ENCODE measurements at places on chromosomes 6 and 20. TPM values are rescaled to one million over a fixed set of nuclear protein-coding genes. Genes with fewer than 3 reads are reported as not detected.

Gene ZBTB9
- total RNA-seq = 9.8 TPM

Gene LAMA2
- total RNA-seq = 91.7 TPM

- DNase-seq = peak; percentile 15
Measured at GRCh38 chr20:49510562-49511122, 28.2 kb upstream of the KCNB1 start.

Gene SLC9A8
- total RNA-seq = 16.7 TPM

Gene HBS1L
- total RNA-seq = 55.1 TPM

Gene SAMD3
- 2.7 TPM for total RNA-seq

DNA sequence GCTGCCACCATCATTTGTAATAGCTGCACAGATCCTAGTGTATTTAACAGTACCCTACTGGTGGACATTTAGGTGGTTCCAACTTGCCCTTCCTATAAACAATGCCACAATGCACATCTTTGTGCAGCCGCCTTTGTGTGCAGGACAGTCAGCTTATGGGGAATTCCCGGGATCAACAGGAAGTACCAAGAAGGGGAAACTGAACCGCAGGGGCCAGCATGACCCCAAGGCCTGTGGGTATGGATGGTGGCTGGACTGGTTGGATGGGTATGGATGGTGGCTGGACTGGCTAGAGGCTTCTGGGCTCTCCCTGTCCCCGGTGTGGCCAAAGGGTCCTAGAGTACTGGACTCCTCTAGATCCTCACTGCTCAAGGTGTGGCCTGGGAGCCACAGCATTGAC is 46.7 kb downstream of the CEBPB start:
- no peak for DNase-seq

GRCh38 chr20:3733119-3733995 is 872 bp downstream of the HSPA12B start:
- DNase-seq = no peak

- no peak for DNase-seq
Measured at GRCh38 chr6:40353967-40354452, 233.2 kb downstream of the LRFN2 start.

GRCh38 chr6:25919657-25920056 is 10.8 kb downstream of the SLC17A2 start:
- no peak for DNase-seq

Gene HMGN4
- total RNA-seq = 41.2 TPM

Gene ERGIC3
- total RNA-seq = 197 TPM

- no peak for DNase-seq
Measured at GRCh38 chr6:56510984-56511531, 131.6 kb downstream of the DST start.

GRCh38 chr20:4881006-4881730 is 120.1 kb downstream of the SLC23A2 start:
- no peak for DNase-seq

Gene SLC22A3
- 35.4 TPM for total RNA-seq

- DNase-seq = no peak
Measured at GRCh38 chr20:44962483-44962882, 2.3 kb upstream of the TOMM34 start.

DNA sequence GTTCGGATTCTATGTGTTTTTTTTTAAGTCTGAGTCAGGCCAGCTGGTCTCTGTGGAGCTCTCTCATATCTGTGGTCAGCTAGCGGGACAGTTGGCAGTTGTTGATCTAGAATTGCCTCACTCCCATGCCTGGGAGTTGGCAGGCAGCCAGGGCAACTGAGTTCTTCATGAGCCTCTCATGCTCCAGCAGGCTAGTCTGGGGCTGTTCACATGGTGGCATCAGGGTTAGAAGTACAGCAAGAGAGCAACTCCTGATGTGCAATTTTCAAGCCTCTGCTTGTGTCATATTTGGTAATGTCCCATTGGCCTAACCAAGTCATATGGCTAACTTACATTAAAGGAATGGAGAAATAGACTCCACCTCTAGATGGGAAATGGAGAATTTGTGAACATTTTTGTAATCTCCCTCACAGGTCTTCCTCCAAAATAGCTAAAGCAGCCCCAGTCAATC is 6.7 kb upstream of the IFT52 start:
- peak; percentile 77 for DNase-seq

Gene SIRPB1
- 8.0 TPM for total RNA-seq

DNA sequence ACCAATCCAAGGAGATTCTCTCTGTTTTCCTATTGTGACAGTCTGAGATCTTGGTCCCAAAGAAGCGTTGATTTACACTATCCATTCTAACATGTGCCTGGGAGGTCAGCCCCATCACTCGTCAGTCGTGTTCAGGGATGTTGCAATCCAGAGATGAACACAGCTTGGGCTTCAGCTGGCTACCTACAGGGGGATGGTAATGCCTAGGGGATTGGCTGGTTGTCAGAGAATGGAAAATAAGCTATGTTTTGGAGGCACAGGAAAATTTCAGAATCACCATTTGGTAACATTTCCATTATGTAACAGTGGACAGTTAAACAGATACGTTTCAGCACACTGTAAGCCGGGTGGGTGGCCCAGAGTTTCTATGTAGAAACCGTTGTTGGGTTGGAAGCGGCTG is 147.1 kb upstream of the RALGAPA2 start:
- no peak for DNase-seq

DNA sequence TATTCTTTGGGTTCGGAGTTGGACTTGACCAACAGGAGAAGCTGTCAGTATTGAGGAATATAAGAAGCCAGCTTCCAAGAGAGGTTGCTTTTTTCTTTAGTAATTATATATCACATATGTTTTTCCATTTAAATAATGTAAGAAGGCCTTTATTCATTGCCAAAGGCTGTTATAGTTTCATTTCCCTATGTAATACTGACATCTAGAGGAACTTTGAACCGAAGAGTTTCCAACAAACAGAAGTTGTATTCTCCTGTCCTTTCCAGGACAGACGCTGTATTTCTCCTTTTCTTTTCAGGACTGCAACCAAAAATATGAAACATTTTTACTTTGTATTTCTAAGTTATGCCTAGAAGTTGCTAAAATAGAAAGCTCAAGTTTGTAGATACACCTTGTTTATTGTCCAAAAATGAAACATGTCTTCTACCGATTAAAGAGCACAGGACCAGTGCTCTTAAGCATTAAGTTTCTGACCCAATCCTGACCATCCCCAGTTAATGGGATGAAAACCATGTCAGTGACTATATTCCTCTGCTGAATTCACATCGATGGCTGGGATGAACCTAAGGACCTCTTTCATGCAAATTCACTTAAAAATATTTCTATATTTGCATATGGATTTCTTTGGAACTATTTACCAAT is 55.1 kb downstream of the MYLK4 start:
- DNase-seq = peak; percentile 55

Gene ELOVL4
- 0.68 TPM for total RNA-seq

- DNase-seq = no peak
Measured at GRCh38 chr6:30942338-30943060, 1.7 kb downstream of the MUCL3 start.

Gene PBOV1
- total RNA-seq = not detected

DNA sequence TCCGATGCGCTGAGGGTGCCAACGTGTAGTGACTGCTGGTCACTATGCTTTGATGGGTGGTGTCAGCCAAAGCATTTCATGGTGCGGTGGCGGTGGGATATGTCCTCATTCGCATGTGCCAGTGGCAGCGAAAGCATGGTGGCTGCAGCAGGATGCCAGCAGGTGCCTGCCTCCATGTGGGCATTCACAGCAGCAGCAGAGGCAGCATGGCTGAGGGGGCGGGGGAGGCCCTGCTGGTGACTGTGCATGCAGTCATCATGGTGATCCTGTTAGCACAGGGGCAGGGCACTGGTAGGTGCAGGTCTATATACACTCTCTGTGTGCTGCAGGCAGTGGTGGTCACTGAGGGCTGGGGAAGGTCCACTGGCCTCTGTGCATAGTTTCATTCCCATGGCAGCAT is 22.0 kb downstream of the FIG4 start:
- DNase-seq = no peak

Gene FERMT1
- 7.2 TPM for total RNA-seq

Gene NELFE
- total RNA-seq = 42.9 TPM

GRCh38 chr20:63433756-63434531 is 38.5 kb downstream of the KCNQ2 start:
- no peak for DNase-seq

DNA sequence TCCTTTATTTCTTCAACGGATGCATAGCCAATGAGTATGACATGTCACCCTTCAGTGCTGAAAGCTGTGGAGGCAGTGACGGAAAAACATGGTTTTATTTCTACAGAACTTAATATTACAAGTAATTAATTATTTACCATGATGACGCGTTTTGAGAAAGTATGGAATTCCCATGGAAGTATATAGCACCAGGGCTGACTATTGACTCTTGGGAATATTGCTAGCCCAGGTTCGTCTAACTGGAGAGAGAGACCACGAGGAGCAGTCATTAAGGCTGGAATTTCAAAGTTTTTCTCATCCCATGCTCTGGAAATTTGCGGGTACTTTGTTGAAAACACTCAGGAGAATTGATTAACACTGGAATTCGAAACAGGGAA is 155.2 kb upstream of the PRSS16 start:
- no peak for DNase-seq

Gene HRH3
- total RNA-seq = not detected

GRCh38 chr6:40848038-40848437 is 191.0 kb downstream of the UNC5CL start:
- DNase-seq = no peak

GRCh38 chr6:31918069-31918720 is 9.3 kb upstream of the C2 start:
- DNase-seq = no peak

DNA sequence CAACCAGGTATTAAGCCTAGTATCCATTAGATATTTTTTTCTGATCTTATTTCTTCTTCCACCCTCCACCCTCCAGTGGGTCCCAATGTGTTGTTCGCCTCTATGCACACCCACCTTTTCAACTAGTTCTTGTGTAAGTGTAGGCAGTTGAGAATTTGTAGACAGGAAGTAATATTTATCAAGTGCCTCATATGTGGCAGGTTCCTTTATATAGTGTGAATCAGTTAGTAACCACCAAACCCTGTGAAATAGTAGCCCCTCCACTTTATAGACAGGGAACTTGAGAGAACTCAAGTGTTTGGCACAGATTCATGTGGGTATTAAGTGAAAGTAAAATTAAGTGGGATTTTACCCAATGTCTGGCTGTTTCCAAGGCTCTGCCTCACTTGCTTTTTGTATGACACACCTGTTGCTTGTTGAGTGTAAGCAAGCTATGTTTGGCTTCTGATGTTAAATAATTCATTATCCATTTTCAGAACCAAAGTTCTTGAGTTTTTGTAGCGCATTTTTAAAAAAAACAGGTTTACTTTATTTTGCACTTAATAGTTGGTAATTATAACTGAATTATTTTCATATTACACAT is 24.8 kb downstream of the AFDN start:
- DNase-seq = peak; percentile 52

- DNase-seq = no peak
Measured at GRCh38 chr6:133248241-133249001, 7.3 kb downstream of the EYA4 start.

DNA sequence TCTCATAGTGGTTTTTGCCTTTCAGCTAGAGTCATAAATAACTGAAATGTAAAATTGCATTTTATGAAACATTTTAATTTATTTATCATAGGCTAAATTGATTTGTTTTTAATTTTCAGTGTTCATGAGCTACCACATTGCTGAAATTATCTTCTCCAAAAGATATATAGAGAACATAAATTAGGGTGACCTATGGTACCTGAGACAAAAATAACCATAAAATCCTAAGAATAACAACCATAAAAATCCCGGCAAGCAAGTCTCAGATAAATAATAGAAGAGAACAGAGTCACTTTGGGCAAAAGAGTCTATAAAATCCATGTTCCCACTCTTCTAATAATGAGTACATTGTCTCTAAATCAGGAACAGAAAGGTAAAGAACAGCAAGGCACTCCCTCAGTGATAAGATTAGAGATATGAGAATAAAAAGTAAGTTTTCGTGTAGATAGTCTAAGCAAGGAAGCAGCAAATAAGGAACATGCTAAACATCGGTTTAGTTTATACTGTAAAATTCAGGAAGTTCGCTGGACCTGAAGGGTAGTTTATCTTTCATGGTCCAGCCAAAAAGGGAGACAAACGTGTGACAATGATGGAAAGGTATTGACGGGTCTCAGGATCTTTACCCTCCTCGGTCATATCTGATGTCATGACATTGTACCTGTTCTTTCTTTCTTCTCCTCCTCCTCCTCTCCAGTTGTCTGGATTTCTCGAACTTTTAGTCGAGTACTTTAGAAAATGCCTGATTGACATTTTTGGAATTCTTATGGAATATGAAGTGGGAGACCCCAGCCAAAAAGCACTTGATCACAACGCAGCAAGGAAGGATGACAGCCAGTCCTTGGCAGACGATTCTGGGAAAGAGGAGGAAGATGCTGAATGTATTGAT is 117.6 kb downstream of the TMEM242 start:
- no peak for DNase-seq
